ENCODE measurements at places on chromosomes 4 and X. TPM values are rescaled to one million over a fixed set of nuclear protein-coding genes. Genes with fewer than 3 reads are reported as not detected.

DNA sequence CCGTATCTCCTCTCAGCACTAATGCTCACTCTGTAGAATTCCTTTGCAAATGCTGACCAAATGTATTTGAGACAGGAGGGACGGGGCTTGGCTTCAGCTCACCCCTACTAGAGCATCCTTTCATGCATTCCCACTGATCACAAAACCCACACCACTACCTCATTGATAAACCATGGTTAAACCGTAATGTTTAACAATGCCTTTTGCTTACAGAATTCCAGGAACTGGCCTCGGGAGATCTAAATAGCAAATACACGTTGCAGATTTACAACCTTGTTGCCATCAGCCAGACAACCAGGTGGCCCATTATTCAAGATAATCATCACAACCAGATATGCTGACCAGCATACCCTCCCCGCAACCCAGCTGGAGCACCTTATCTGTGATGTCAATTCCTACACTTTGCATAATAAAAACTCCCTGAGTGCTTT is 391.9 kb downstream of the KCTD8 start:
- DNase-seq, result peak; percentile 95

DNA sequence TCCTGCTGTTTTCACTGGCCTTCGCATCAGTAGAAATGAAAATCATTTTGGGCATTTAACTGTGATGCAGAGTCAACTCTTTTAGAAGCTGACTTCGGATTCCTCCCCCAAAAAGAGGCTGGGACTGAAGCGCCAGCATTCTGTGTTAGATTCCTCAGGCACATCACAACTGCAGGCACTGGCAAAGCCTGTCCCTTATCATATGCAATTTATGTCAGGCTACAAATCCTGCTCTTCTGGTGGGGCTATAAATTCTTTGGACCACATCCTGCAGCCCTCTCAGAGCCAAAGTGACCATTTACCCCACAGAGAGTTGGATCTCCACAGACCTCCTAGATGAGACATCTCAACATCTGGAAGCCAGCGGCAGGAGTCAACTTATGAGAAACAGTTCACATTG is 138.4 kb downstream of the CBR4 start:
- no peak for DNase-seq

GRCh38 chrX:21734175-21734574 is 23.7 kb downstream of the SMPX start:
- no peak for DNase-seq

GRCh38 chr4:589219-589963 is 13.3 kb upstream of the TMEM271 start:
- no peak for DNase-seq

GRCh38 chrX:69546417-69546816 is 42.3 kb downstream of the NALF2 start:
- peak; percentile 72 for DNase-seq

The IL2RG gene
- total RNA-seq, result not detected

DNA sequence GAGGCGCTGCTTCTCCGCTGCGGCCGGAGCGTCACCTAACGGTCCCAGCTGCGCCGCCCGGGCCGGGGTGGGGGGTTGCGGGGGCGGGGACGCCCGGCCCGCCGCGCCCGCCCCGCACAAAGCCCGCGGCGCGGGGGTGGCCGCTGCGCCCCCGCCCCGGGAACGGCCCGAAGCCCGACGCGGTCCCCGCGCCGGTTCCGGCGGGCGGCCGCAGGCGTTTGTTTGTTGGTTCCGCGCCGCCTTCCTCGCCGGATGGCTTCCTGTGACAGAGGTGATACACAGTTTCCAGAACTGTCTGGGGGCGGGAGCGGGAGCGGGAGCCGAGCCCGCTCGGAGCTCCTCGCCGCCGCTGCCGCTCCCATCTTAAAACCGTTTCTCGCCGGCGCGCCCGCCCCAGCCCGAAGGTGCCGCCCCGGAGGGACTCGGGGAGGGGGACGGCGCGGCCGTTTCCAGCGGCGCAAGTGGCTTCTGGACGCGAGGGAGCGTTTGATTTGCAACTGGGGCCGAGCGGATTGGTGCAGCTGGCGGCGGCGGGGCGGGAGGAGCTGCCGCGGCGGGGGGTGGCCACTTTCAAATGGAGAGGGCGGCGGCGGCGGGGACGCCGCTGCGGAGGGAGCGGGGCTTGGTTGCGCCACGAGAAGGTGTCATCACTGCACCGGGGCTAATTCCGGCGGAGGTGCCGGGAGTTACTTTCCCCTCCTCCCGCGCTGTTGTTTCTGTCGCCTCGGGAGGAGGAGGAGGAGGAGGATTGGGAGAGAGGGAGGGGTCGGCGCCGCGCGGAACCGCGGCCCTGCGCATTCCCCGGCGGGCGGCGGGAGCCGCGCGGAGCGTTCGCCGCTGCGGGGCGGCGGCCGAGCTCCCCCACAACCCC is 2.3 kb downstream of the JADE1 start:
- peak; percentile 90 for DNase-seq

GRCh38 chr4:96035727-96036126 is 195.8 kb downstream of the PDHA2 start:
- no peak for DNase-seq

DNA sequence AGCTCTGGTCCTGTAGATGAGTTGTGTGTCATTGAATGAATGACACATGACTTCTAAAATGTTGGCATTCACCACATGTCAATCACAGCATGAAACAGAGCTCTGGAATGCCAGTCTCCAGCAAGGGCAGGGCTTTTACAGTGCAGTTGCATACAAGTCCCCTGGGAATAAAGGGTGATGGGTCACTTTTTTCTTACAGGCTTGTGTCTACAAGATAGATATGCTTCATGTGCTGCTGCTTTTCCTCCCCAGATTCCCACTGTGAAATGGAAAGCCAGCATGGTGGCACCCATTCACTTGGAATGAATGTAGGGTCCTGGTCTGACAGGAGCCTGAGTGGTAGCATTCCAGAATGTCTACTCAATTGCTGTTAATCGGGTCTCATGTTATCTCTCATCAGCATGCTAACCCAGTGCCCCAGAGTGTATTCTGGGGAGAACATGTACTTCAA is 159.1 kb upstream of the KIT start:
- DNase-seq, result no peak

GRCh38 chr4:140789759-140790158 is 33.6 kb upstream of the TBC1D9 start:
- DNase-seq, result no peak
